ENCODE measurements at places on chromosomes 7 and 10. TPM values are rescaled to one million over a fixed set of nuclear protein-coding genes. Genes with fewer than 3 reads are reported as not detected.

- DNase-seq, result no peak
These were observed 148.5 kb downstream of the KIAA1217 start for GRCh38 chr10:24357344-24358004.

Gene OR13A1
- polyA plus RNA-seq, result 0.08 TPM

GRCh38 chr7:37703361-37703760 is 19.8 kb downstream of the GPR141 start:
- no peak for DNase-seq

- no peak for DNase-seq
These were observed 82.5 kb downstream of the NDUFB2 start for GRCh38 chr7:140778975-140779374.

DNA sequence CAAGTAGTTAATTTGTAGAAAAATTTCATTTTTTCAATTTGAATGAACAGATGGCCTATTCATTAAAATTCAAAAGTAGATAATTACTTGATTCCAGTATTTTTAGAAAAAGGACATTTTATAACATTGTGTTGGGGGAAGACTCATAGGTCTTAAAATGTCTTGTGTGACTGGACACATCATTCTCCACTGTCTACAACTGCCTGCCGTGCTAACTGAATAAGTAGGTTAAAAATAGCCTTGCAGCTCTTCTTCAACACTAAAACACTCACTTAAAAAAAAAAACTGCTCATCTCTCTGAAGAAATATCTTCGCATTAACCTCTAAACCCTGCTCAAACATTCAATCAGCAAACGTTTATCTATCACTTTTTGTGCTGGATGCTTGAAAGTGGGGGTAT is 253.8 kb downstream of the CSTF2T start:
- DNase-seq, result no peak

DNA sequence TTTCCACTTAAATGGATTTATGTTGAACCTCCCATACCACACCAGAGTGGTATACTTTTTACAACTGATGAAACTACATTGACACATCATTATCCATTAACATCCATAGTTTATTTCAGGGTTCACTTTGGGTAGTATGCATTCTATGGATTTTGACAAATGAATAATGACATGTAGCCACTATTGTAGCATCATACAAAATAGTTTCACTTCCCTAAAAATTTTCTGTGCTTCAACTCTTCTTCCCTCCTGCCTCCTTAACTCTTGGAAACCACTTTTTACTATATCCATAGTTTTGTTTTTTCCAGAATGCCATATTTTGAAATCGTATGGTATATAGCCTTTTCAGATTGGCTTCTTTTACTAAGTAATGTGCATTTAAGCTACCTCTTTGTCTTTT is 199.5 kb upstream of the TMEM196 start:
- DNase-seq, result no peak
